ENCODE measurements at places on chromosomes 12 and 14.

DNA sequence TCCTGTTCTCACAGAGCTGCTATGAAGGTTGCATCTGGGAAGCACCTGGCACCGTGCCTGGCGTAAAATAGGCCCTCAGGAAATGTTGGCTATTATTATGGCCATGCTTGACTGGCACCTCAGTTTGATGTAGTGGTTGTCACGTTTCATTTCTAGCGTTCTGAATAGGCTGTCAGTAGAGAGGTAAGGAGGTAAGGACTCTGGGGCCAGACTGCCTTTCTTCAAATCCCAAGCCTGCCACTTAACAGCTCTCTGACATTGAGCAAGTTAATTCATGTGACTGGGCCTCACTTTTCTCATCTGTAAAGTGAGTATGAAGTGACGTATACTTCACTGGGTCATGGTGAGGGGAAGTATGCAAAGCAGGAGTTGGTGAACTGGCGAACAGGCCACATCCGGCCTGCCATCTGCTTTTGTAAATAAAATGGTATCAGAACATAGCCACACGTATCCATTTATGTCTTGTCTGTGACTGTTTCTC lies 196.2 kb downstream of the CACNA1C start:
- no peak for DNase-seq

- DNase-seq = no peak
These were observed 140.8 kb upstream of the NEDD1 start for GRCh38 chr12:96766232-96766631.

- no peak for DNase-seq
These were observed 18.9 kb downstream of the PITPNM2 start for GRCh38 chr12:123131879-123132402.

GRCh38 chr14:100408350-100409002 lies 85.3 kb downstream of the SLC25A47 start:
- DNase-seq = no peak

- no peak for DNase-seq
These were observed 948.8 kb upstream of the USP15 start for GRCh38 chr12:61311413-61311812.

- no peak for DNase-seq
These were observed 15.0 kb upstream of the TBX5 start for GRCh38 chr12:114420944-114421335.

- no peak for DNase-seq
These were observed 93.4 kb downstream of the FBXL14 start for GRCh38 chr12:1501001-1501400.

DNA sequence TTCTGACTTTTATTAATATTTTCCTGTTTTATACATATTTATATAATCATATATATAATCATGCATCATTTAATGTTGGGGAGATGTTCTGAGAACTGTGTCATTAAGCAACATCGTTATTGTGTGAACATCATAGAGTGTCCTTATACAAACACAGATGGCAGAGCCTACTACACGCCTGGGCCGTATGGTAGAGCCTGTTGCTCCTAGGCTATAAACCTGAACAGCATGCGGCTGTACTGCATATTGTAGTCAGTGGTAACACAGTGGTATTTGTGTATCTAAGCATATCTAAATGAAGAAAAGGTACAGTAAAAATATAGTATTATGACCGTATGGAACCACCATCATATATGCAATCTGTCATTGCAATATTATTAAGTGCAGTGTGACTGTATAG lies 44.7 kb upstream of the BCL7A start:
- no peak for DNase-seq

GRCh38 chr14:92659765-92660561 lies 88.5 kb downstream of the LGMN start:
- no peak for DNase-seq

DNA sequence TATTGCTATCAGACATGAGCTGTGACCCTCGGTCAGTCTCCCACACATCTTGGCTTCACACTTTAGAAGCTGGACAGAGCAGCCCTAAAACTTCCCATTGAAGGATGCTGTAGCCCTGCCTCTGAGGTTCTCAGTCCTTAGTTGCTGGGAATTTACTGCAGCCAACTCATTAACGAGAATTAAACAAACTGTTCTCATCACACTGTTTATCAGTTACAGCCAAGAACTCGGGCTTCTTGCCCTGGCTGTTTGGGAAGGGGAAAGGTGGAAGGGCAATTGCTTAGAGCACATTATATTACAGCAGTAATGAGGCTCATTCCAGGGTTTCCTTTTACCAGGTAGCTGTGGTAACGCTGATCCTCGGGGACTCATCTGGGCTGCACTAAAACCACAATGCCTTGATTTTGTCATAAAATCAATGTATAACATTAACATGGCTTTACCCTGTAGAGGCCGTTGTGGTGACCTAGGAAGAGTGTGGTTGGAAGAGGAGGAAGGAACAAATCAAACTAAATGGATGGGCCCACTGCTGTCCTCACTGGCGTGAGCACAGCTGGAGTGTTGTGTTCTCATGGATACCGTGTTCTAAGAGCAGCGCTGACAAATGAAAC lies 87.1 kb downstream of the GPR135 start:
- no peak for DNase-seq

DNA sequence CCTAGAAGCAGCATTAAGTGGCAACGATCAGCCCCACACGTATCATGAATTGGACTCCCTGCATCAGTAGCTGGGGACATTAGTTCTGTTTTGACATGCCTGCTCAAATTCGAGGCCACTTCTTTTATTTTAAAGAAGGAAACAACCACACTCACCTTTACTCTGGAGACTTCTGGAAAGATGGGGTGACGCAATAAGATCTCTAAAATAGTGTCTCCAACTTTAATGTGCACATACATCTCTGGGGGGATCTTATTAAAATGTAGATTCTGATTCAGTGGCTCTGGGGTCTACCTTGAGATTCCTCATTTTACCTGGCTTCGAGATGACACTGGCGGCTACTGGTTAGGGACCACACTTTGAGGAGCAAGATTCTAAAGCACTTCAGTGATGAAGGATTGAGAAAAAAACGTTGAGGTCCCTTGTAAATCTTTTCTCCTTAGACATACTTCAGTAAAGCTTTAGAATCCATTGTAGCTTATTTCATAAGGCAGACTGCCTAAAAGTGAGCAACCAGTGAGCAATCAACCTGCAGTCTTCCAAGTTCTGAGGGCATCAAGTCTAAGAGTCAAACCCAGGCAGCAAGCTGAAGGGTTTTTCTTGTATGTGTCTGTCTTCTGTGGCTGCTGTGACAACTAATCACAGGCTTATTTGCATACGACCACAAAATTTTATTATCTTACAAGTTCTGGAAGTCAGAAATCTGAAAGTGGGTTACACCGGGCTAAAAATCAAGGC lies 718.6 kb upstream of the TBX3 start:
- DNase-seq = no peak
